ENCODE measurements at places on chromosomes 16 and 17.

DNA sequence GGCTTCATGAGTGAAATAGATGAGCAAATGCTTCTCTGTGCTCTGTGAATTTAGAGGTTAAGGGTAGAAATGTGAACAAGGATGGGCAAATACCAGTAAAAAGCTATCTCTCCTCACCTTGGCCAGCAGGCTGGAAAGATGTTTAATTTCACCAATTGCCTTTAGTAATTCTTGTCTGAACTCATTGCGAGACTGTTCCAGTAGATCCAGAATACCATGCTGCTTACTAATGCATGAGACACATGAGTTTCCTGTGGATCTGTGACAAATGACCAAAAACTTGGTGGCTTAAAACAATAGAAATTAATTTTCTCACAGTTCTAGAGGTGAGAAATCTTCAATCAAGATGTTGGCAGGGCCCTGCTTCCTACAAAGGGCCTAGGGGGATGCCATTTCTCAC, 9.3 kb upstream of the ZNF624 start:
- DNase-seq: no peak

GRCh38 chr16:14172200-14172809, 101.2 kb downstream of the MRTFB start:
- no peak for DNase-seq

DNA sequence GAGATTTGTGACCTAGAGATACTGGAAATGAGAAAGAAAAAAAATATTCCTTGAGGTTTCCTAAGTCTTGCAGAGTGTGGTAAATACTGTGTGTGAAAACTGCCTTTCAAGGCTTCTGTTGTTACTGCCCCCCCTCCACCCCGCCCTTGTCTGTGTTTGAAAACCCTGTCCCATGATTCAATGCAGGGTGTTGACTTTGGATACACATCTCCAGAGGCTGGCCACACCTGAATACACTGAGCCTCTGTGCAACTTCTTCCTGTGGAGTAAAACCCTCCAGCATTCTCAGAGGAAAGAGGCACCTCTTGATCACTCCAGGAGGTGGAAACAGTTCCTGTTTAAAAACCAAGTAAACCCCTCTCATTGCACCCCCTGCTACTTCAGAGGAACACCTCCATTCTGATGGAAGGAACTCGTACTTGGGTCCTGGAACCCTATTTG, 123.0 kb upstream of the CACNG5 start:
- DNase-seq: peak; percentile 67

DNA sequence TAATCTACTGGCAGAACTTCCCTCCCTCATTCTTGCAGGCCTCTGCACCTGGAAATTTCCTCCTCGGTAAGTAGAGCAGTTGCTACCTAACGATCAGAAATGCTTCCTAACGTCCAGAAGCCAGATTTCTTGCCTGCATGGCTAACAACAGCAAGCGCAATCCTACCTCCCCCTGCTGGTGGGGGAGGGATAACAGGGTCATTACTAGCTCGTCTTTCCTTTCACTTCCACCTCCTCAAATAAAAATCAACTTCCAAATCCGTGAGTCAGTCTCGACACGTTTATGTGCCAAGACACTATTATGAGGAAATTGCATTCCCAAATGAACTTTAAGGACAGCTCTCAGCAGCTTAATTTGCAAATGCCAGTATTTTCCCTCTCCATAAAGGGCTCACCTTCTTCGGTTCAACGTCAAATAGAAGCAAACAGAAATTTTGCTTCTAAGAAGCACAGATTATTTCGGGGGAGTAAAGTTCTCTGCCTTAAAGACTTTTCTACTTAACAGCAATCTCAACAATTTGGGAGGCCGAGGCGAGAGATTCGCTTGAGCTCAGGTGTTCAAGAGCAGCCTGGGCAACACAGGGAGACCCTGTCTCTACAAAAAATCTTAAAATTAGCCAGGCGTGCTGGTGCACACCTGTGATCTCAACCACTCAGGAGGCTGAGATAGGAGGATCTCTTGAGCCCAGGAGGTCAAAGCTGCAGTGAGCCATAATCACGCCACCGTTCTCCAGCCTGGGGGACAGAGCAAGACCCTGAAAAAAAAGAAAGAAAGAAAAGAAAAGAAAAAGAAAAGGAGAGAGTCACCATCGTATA, 188.6 kb upstream of the PSMD7 start:
- peak; percentile 17 for DNase-seq

- DNase-seq: no peak
Observed at GRCh38 chr17:1506649-1507267, 9.7 kb downstream of the INPP5K start.

- no peak for DNase-seq
Observed at GRCh38 chr17:1228781-1229348, 41.4 kb upstream of the BHLHA9 start.

GRCh38 chr17:80870401-80870800, 121.2 kb upstream of the CHMP6 start:
- no peak for DNase-seq

GRCh38 chr16:61842666-61843065, 193.6 kb downstream of the CDH8 start:
- DNase-seq: peak; percentile 20

DNA sequence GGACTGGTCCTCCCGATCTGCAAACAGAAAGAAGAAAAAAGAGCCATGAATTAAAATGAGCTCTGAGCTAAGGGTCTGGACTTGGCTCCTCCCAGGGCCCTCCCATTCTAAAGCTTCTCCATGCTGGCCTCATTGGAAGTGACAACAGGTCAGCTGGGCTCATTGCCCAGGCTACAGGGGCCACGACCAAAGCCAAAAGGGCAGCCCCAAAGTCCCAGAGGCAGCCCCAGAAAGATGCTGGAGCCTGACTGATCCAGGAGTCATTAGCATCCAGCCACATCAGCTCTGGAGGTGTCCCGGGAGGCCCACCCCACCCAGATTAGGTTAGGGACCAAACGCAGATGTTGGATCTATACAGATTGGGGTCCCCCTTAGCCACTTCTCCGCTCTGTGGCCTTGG, 58.2 kb downstream of the MYH11 start:
- no peak for DNase-seq

GRCh38 chr17:7423679-7424078, 1.7 kb upstream of the SPEM2 start:
- peak; percentile 50 for DNase-seq

Measured in tongue (tissue), 3 donors.